ENCODE measurements at places on chromosomes 7 and 10. TPM values are rescaled to one million over a fixed set of nuclear protein-coding genes. Genes with fewer than 3 reads are reported as not detected.

DNA sequence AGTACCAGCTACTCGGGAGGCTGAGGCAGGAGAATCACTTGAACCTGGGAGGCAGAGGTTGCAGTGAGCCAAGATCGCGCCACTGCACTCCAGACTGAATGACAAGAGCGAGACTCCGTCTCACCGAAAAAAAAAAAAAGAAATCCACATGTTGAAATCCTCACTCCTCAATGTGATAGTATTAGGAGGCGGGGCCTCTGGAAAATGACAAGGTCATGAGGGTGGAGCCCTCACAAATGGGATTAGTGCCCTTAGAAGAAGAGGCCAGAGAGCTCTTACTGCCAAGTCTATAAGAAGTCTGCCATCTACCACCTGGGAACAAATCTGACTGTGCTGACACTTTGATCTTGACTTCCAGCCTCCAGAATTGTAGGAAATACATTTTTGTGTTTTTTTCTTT lies 10.6 kb downstream of the MMD2 start:
- H3K4me3 ChIP-seq = no peak overlapping the region
- no peaks in the 10 kb centered on the region for H3K4me1 ChIP-seq
- H3K27me3 ChIP-seq = no peaks in the 10 kb centered on the region
- DNase-seq = no peak
- H3K27ac ChIP-seq = no peak overlapping the region

- no peak overlapping the region for H3K4me3 ChIP-seq
- H3K27me3 ChIP-seq = no peaks in the 10 kb centered on the region
- H3K4me1 ChIP-seq = peaks cover 53% of the 10 kb centered on the region
Observed at GRCh38 chr7:106895246-106895864, 30.3 kb downstream of the PIK3CG start.

GRCh38 chr10:36030516-36030915 lies 388.4 kb upstream of the FZD8 start:
- no peak overlapping the region for H3K27ac ChIP-seq
- H3K36me3 ChIP-seq = no peaks in the 10 kb centered on the region
- no peak for DNase-seq
- no peaks in the 10 kb centered on the region for H3K27me3 ChIP-seq
- no peak overlapping the region for H3K4me3 ChIP-seq

GRCh38 chr10:103885617-103886016 lies 30.2 kb upstream of the SH3PXD2A start:
- no peak overlapping the region for H3K4me3 ChIP-seq
- H3K27ac ChIP-seq = no peak overlapping the region
- H3K4me1 ChIP-seq = peaks cover 33% of the 10 kb centered on the region
- H3K36me3 ChIP-seq = no peaks in the 10 kb centered on the region
- no peak for DNase-seq
- no peaks in the 10 kb centered on the region for H3K27me3 ChIP-seq

GRCh38 chr10:34116220-34116641 lies 698.9 kb downstream of the PARD3 start:
- H3K27ac ChIP-seq = no peak overlapping the region
- H3K36me3 ChIP-seq = no peaks in the 10 kb centered on the region

GRCh38 chr7:69283421-69283820 lies 314.9 kb upstream of the AUTS2 start:
- H3K27me3 ChIP-seq = no peaks in the 10 kb centered on the region
- no peak overlapping the region for H3K4me3 ChIP-seq
- H3K27ac ChIP-seq = no peak overlapping the region

DNA sequence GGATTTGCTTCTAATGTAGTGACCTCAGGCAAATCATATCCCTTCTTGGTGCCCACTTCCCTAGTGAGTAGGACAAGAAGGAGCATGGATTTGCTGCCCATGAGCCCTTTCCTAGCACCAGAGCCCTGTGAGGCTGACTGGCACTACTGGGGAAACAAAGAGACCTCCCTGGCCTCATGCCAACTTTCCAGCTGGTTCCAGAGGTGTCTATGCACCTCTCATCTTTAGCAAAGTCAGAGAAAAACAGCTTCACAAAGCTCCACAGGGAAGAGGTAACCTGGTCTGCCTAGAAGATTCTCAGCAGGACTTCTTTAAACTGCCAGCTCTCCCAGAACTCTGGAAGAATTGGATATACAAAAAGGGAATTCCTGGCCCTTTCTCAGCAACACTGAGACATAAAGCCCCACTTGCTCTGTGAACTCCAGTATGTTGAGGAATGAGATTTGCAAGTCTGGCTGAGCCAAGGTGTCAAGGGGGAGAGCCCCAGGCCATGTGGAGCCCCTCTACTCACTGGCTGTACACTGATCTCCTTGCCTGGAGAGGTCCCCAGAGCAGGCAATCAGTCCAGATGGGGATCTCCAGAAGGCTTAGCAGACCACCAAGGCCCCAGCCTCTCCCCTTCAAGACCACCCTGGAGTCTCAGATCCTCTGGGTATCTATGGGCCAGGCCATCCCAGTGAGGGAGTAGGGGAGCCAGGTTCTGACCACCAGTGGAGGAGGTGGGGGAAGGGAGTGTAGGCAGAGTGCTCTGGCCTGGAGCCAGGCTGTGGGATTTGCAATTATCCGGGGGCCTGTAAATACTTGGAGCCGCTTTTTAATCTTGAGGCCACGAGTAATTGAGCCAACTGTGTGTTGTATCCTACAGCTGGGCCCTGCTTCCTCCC lies 24.4 kb upstream of the RBM20 start:
- H3K27ac ChIP-seq = no peak overlapping the region
- no peaks in the 10 kb centered on the region for H3K36me3 ChIP-seq
- H3K4me3 ChIP-seq = no peak overlapping the region
- DNase-seq = no peak
- no peaks in the 10 kb centered on the region for H3K27me3 ChIP-seq

The CPA5 gene
- total RNA-seq = not detected

The NPSR1 gene
- total RNA-seq = not detected
